A549 treated with DMSO at 1 μM for 4 hours (cell line): ENCODE measurements at places on chromosomes 7 and 10. TPM values are rescaled to one million over a fixed set of nuclear protein-coding genes. Genes with fewer than 3 reads are reported as not detected.

Gene CHAT
- total RNA-seq: not detected in 5 replicates

Gene CRYGN
- not detected in 5 replicates for total RNA-seq

Gene NRG3
- total RNA-seq: not detected in 5 replicates

Gene DAGLB
- total RNA-seq: 21.1 to 28.4 TPM (median 26.1 TPM) in 5 replicates

Gene CD36
- total RNA-seq: 0.07 to 0.21 TPM (median 0.09 TPM) in 4 of 5 replicates, not detected in the other

Gene LBX1
- not detected in 5 replicates for total RNA-seq

Gene AKR1D1
- not detected in 5 replicates for total RNA-seq

Gene CALN1
- not detected in 5 replicates for total RNA-seq

Gene TFEC
- 0.07 TPM in 1 of 5 replicates, not detected in the others for total RNA-seq

Gene NMT2
- 24.3 to 29.8 TPM (median 27.0 TPM) in 5 replicates for total RNA-seq
